Amniotic epithelial cell (primary cell): ENCODE measurements at places on chromosomes 4 and X.

- DNase-seq: peak; percentile 31
These were observed 44.1 kb downstream of the TIGD4 start for GRCh38 chr4:152735396-152735859.

- DNase-seq: no peak
These were observed 67.5 kb downstream of the SORBS2 start for GRCh38 chr4:185744488-185744862.

GRCh38 chr4:108649863-108650211, 562 bp upstream of the OSTC start:
- no peak for DNase-seq

- peak; percentile 59 for DNase-seq
These were observed 248.1 kb downstream of the C4orf33 start for GRCh38 chr4:129344058-129344457.

- DNase-seq: peak; percentile 94
These were observed 82.8 kb downstream of the PDGFC start for GRCh38 chr4:156888762-156889161.

DNA sequence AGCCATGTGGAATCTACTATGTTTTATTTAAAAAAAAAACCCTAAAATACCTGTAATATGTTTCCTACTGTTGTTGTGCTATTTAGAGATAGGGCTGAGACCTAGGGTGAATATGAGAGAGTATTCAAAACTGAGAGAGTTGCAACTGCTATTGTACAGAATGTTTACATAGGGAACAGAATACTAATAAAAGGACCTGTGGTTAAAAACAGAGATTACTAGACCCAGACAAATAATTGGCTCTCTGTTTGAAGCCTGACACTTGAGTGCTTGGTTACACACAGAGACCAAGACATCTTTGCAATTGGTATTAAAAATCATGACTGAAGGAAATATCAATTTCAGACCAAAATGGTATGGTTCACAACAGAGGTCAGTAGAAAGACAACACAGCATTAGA, 278.9 kb upstream of the GIMD1 start:
- no peak for DNase-seq

DNA sequence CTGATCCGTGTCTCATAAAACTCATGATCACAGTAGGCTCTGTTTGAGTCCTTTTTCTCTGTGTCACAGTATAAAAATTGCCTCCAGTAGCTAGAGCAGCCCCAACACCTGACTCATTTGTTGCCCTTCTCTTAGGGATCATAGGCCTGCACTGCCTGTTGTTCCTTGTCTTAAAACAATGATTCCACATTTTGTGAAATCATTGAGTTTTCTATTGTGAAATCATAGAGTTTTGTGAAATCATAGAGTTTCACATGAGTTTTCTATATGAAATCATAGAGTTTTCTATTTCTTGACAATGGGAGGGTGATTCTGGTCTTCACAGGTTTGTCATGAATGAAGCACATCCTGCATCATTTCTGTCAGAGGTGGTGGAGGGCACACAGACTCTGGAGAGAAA, 239.9 kb downstream of the GASK1B start:
- no peak for DNase-seq

GRCh38 chrX:111168314-111168713, 72.3 kb downstream of the PAK3 start:
- peak; percentile 52 for DNase-seq

DNA sequence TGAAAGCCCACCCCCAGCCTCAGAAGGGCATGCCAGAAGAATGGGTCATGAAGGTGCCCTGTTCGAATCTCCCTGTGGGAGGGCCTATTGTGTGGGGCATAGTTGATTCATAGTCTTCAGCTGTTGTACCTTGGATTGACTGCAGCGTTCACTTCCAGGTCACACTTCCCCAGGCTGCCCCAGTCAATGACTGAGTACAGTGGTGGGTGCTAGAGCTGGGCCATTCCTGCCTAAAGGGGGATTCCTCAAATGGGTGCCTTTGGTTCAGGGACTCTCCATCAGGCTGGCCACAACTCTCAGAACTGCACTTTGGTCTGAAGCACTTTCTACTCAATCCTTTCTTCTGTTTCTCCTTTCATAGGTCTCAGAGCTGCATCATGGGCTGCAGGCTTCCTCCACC, 35.0 kb upstream of the RASGEF1B start:
- no peak for DNase-seq

DNA sequence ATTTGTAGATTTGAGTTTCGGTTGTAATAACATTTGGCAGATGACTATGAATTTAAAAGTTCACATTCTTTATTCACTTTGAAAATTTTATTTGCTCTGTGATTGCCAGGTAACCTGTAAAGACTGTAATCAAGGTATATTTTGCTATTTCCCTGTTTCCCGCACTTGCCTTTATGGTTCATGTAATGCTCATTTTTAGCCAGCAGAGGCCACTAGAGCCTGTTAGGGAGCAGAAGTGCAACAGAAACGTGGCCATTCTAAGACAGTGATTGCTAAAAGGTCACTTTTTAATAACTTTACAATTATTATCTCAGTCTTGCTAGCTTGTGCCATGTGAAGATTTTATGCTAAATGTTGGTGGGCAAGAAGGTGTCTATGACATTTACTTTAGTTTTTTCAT, 12.4 kb downstream of the YIPF6 start:
- peak; percentile 26 for DNase-seq

- no peak for DNase-seq
These were observed 10.2 kb downstream of the SDAD1 start for GRCh38 chr4:75980576-75980975.

DNA sequence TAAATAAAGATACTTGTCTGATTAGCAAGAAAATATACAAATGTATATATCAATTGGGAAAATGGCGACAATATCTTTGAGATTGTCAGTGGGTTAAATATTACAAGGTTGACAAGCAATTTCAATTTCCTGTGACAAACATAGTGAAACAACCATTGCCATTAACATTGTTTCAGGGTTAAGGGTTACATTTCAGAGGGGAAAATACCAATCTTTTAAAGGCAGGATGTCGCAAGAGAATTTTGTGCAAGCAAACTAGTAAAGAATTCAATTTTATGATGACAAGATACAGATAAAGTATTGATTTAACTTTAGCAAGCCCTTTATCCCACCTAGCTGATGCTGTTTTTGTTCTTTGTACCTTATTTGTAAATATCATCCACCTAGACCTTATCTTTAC, 305.8 kb upstream of the GRIA3 start:
- DNase-seq: no peak

- no peak for DNase-seq
These were observed 192.7 kb downstream of the CBR4 start for GRCh38 chr4:168817370-168817769.

DNA sequence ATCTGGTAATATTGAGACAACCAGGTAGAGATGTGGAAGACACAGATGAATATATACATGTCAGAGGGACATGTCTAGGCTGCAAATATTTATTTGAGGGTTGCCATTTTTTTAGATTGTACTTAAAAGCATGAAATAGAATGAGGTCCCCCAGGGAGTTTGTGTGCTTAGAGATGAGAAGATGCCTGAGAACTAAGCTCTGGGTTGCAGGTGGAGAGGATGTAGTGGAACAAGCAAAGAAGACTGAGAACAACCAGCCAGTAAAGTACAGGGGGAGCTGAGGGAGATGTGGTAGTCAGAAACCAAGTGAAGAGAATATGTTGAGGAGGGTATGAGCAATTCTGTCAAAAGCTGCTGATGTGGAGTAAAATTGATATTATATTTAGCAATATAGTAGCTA, 95.6 kb upstream of the UNC5C start:
- no peak for DNase-seq

DNA sequence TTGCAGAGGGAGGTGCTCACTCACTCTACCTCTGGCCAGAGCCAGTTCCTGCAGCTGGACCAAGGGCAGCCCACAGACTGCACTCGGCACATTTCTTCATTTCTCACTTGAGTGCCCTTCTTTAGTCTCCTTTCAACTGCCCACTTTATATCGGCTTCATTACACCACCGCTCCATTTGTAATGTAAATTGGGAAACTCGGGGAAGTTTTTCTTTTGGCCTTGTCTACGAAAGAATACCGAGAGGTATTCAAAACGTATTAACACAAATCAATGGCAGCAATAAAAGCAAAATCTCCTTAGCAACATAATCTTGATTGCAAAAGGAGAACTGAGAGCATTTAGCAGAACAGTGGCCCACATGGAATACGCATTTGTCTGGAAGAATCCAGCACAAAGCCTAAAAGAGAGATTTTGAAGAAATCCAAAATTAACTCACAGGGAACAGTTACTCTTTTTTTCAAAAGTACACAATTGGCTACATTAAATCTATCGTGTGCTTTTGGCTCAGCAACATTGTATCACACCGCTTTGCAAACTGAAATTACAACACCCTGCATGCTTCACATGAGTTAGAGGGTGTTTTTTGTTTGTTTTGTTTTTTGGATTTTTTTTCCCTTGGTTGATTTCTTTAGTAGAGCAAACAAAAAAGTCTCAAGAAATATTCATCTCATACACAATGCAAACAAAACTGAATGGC, 62.6 kb downstream of the CHIC2 start:
- DNase-seq: no peak

DNA sequence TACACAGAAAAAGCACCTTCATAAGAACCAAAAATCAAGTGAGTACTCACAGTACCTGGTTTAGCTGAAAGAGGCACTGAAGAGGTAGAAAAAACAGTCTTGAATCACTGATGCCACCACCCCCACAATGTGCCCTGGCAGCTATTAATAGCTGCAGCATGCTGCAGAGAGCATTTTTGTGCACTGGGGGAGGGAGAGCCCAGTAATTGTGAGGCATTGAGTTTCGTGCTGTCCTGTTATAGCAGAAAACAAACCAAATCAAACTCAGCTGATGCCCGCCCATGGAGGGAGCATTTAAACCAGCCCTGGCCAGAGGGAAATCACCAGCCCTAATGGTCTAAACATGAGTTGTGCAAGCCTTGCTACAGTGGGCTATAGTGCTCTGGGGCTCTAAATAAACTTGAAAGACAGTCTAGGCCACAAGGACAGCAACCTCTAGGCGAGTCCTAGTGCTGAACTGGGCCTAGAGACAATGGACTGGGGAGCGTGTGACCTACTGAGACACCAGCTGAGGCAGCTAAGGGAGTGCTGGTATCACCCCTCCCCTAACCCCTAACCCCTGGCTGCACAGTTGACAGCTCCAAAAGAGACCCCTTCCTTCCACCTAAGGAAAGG, 106.3 kb upstream of the TMLHE start:
- no peak for DNase-seq

DNA sequence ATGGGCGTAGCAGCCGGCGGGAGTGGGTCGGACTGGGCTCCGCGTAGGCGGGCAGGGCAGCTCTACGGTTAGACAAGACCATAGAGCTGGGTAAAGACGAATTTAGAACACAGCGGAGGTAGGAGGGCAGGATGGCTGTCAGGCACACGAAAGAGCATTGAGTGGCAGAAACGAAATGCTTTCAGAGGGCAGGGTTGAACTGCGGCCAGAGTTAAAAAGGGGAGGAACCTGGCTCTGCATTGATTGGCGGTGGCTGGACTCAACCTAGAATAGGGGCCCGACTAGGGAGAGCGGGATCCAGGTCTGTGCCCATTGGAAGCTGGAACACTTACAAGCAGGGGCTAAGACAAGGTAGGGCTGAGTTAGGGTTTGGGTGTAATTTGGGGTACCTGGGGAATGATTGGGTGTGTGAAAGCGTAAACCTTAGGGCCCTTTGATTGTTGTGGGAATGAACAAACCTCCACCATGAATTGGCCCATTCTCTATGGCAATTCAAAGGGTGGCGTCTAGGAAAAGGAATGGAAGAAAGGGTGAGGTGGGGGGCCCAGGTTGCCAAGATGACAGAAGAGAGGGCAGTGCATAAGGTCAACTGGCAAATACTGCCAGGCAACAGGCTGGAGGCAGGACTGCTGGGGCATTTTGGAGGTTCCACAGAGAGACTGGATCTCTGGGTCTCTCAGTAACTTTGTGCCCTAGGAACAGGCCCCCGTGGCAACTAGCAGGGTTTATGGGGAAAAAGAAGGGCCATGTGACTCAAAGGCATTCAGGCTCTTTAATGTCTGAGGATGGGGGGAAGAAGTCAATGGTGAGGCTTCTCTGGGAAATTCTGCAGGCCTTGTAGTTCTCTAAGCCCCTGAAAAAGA, 911 bp upstream of the ELK1 start:
- DNase-seq: no peak

- peak; percentile 87 for DNase-seq
These were observed 8.8 kb upstream of the DGAT2L6 start for GRCh38 chrX:70168238-70169188.

- peak; percentile 85 for DNase-seq
These were observed 14.5 kb downstream of the AFP start for GRCh38 chr4:73450398-73451004.

DNA sequence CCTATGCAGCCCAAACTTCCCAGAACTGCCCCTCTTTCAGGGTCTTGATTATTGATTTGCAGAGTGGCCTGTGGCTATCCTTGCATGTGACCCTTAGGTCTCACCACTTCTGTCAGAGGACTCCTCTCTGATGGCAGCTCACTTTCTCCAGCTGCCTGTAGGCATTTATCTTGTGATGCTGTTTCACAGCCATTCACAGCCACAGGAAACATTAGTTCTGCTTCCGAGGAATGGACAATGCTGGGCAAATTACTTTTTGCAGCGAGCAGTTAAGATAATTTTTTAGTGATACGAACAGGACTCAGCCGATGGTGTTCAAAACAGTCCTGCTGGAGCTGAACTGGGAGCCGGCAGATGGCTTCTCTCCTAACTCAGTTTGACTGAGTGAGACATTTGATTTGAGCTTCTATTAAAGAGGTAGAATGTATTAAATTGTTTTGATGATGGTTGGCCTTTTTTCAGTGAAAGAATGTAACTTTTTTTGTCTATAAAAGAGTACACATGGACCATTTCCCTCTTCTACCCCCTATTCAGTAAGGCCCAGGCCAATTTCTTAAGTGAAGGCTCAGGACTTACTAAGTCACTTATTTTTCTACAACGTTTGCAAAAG, 58.4 kb upstream of the TMEM150C start:
- no peak for DNase-seq
